ENCODE measurements at places on chromosomes 16 and 17.

GRCh38 chr17:67671493-67671892, 46.2 kb upstream of the NOL11 start:
- DNase-seq = no peak

- peak; percentile 8 for DNase-seq
Observed at GRCh38 chr17:64507413-64507782, 621 bp downstream of the CEP95 start.

- DNase-seq = no peak
Observed at GRCh38 chr16:86075488-86075785, 176.5 kb downstream of the IRF8 start.

DNA sequence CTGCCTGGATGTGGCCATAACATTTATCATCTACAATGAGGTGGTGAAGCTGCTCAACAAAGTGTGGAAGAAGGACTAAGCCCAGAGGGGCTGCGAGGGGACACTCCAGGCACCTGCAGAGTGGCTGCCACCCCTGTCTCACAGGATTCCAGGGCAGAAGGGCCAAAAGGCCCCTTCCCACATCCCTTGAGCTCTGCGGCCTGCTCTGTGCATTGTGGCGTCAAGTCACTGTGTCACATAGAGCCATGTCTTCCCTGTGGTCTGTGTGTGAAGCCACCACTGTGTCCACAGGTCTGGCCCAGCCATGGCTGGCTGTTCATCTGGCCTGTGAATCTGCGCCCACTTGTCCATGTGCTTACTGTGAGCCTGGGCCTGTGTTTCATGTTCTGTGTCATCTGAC, 1714.6 kb downstream of the TP53TG3F start:
- DNase-seq = no peak

GRCh38 chr16:8959921-8960787, 3.6 kb downstream of the USP7 start:
- DNase-seq = no peak

GRCh38 chr16:67477960-67478554, 2.9 kb downstream of the ATP6V0D1 start:
- DNase-seq = no peak

DNA sequence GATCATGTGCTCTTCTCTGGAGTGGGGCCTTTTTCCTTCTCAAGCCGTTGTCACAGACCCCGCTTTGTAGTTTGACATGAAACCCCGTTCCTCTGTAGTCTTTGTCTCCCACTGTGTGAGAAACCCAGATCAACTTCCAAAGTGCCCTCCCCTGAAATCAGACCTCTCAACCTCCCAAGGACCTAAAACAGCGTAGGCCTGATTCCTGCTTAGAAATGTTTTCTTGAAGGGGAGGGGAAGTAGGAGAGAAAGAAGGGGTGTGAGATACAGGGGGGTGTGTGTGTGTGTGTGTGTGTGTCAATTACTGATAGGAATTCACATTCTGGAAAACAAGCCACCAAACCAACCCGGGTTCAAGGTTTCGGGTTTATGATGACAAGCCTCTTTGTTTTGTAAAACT, 1.4 kb downstream of the UBE2O start:
- DNase-seq = no peak

- peak; percentile 3 for DNase-seq
Observed at GRCh38 chr16:85168732-85169256, 56.5 kb upstream of the CIBAR2 start.

GRCh38 chr17:76671123-76671911, 27.8 kb upstream of the ST6GALNAC1 start:
- DNase-seq = peak; percentile 98

DNA sequence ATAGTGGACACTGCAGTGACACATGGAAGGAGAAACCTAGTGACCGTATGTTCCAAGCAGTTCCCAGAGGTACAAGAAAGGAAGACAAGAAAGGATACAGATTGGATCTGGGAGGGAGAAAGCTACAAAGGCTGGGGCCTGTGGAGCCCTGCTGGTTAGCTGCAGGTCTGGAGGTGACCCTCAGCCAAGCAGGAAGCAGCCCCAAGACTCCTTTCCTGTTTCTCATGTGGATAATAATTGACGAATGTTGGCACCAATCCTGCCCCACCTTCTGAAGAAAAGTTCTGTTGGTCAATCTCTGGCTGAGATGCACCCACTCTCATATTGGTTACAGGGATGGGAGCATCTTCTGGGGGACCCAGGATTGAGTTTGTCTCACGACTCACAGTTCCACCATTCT, 99.8 kb downstream of the SHISA6 start:
- DNase-seq = no peak

- no peak for DNase-seq
Observed at GRCh38 chr16:19809693-19810092, 75.0 kb downstream of the GPRC5B start.

- DNase-seq = no peak
Observed at GRCh38 chr17:43200127-43200526, 11.5 kb upstream of the TMEM106A start.

- no peak for DNase-seq
Observed at GRCh38 chr16:29858974-29859373, 4.1 kb downstream of the CDIPT start.

- no peak for DNase-seq
Observed at GRCh38 chr16:66287416-66287815, 79.1 kb upstream of the CDH5 start.

GRCh38 chr16:50286681-50287080, 20.3 kb downstream of the ADCY7 start:
- DNase-seq = no peak

GRCh38 chr17:44988044-44988942, 20.2 kb upstream of the C1QL1 start:
- DNase-seq = no peak

GRCh38 chr17:38511150-38512108, 83.2 kb downstream of the ARHGAP23 start:
- no peak for DNase-seq

DNA sequence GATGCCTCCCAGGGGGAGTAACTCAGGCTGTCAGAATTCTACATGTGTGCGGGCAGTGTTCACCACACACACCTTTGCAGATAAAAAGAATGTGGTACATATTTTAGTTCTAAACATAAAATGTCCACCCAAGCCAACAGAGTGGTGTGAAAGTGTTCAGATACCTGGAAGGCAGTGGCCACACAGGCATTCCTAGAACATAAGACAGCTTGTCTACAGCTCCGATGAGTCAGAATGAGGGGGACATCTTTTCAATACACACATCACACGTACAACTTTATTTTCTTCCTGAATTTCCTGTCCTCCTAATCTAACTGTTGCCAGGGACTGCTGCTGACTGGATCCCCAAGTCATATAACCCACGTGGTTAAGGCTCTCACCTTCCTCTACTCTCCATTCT, 142.3 kb downstream of the ZFHX3 start:
- no peak for DNase-seq

DNA sequence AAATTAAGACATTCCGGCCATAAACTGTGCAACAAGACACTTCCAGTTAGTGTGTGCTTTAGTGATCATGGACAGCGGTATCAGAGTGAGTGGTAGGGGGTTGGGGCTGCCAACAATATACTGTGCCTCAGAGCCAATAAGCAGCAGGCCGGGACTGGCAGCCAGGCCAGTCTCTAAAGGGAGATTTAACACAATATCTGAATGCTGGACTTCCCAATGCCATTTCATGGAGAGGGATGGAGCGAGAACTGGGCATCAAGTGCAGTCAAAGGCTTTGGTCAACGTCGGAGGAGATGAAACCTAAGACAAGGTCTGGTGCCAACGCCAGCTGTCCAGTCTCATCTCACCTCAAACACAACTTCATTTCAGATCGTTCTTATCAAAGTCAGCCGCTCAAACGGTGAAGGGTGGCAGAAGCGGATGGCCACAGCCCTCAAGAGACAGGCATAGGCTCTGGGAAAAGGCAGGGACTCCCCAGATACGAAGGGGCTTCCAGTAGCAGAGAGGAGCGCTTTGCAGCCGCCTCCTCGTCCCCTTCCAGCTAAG, 935 bp downstream of the USP32 start:
- DNase-seq = no peak

- no peak for DNase-seq
Observed at GRCh38 chr16:47694543-47694942, 233.4 kb downstream of the PHKB start.

GRCh38 chr16:2042171-2042985, 5.3 kb downstream of the NTHL1 start:
- no peak for DNase-seq

DNA sequence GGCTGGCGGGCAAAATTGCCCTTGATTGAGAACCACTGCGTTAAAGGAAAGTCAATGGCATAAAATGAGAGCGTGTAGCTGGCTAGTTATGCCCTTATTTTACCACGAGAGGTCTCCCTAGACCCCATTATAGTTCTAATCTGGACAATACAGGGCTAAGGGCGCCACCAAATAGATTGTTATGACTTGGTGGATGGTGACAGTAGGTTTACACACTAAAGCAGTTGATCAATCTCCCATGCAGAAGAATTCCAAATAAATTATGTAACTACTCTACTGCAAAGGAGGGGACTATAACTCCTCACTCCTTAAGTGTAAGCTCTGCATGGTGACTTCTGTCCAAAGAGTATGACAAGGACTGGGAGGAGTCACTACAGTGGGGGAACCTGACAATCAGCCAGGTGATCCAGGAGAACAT, 20.4 kb upstream of the YPEL2 start:
- peak; percentile 38 for DNase-seq

Measured in activated T-cell treated with anti-CD3 and anti-CD28 coated beads for 4 hours (primary cell).